Activated naive CD8-positive, alpha-beta T cell treated with anti-CD3 and anti-CD28 coated beads, Interleukin-2, amount 50 U/mL, for 16 hours (primary cell): ENCODE measurements at places on chromosomes 1 and 21.

- DNase-seq: no peak
Observed at GRCh38 chr1:85465099-85465785, at the start of gene DDAH1. DDAH1 (minus strand) TSS chr1:85465159; CDS start chr1:85465045, 114 bp downstream.

GRCh38 chr1:78080767-78081166 lies 35.0 kb downstream of the GIPC2 start:
- no peak for DNase-seq

GRCh38 chr1:112634367-112634766 lies 14.7 kb downstream of the CAPZA1 start:
- no peak for DNase-seq

DNA sequence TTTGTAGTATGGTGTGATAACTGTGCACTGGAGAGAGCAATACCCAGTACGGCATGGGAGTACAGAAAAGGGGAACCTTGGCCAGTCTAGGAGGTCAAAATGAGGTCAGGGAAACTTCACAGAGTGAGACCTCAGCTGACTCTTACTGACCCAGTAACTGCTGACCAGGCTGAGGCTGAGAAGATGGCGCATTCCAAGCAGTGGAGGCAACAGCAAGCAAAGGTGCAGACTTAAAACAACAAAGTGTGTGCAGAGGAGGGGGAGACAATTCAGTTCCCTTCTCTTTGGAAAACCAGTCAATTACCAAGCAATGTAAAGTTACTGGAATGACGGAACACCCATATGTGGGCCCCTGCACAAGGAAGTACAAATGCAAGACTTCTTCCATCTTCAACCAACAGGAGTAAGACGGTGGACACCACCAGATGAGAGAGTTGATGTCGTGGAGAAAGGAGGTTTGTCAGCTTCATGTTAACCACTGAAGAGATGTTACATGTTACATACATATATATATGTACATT lies 54.6 kb upstream of the PRDX6 start:
- DNase-seq: no peak

DNA sequence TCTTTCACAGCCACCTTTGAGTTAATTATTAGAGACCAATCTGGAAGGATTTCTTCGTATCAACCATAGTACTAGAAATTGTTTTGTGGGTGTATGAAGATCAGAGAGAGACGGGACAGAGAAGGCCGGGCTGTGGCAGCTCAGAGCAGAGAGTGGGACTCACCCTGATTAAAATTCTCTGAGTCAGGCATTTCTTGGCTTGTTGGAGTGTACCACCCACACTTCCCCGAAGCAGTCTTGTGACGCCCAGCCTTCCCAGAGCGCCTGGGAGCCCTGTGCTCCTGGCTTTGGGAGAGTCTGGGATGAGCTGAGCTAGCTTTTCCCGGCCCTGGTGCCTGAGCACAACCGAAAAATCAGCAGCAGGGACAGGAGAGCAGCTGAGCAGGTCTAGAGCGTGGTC lies 19.4 kb downstream of the PLEKHM2 start:
- DNase-seq: no peak

DNA sequence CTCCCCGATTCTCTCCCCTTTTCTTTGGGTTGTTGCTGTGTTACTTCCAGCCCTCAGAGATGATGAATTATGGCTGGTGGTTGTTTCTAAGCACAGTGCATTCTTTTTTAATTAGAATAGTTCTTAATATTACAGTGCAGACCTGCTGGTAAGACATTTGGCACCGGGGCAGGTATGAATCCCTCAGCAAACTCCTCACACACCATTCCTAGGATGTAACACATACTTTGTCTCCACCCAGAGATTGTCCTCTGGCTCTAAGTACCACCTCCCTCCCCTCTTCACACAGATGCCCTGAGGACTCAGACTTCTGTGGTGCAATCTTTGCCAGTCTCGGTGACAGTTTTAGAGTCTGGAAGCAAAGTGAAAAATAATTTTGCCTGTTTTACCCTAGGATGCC lies 143.1 kb downstream of the HLX start:
- DNase-seq: no peak

DNA sequence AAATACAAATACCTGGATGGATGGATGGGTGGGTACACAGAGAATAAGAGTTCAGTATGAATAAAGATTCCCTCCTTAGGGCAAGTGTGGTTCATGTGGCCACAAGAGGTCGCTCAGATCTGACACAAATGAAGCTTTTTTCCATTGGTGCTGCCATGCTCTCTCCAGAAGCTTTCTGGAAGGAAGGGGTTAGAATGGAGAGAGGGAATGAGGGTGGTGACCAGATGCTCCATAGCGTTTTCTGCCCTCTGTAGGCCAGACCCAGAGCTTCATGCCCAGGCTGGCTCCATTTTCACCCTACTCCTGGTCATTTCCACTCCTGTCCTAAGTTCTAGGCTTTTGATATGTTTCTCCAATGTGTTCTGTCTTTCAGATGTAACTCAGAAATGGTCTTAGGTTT lies 3.3 kb upstream of the FCRL6 start:
- DNase-seq: no peak

DNA sequence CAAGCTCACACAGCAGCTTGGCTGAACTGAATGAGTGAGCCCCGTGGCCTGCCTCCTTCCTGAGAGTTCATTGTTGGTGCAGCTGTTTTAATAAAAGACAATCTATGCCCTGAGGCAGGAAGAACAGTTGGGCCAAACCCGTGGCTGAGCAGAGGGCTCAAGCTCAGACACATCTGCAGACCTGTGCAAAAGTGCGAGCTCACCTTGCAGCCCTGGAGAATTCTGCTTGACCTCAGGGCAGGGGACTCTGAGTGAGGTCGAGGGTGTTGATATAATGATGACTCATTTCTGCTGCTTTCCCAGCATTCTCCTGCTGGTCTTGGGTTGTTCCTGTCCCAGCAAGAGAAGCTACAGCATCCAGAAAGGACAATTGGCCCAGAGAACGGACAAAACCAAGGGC lies 61.0 kb downstream of the ATP5PO start:
- DNase-seq: no peak
